ENCODE measurements at places on chromosomes 1 and 21.
A peak's percentile ranks its signal among the peaks of the same experiment; 100 is the strongest.

DNA sequence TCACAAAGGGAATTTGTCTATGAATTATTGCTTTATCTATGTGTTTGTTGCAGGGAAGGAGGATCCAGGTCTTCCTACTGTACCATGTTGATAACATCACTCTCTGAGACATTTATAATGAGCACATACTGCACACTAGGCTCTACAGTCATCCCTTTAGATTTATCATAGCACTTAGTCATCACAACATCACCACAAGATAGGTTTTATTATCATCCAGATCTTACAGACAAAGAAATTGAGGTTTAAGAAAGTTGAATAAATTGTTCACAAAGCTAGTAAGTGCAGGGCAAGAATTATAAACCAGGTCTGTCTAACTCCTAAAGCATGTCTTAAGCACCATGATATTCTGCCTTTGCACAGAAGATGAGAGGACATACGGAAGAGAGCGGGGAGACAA is 121.1 kb upstream of the ST6GALNAC5 start:
- DNase-seq, result no peak

DNA sequence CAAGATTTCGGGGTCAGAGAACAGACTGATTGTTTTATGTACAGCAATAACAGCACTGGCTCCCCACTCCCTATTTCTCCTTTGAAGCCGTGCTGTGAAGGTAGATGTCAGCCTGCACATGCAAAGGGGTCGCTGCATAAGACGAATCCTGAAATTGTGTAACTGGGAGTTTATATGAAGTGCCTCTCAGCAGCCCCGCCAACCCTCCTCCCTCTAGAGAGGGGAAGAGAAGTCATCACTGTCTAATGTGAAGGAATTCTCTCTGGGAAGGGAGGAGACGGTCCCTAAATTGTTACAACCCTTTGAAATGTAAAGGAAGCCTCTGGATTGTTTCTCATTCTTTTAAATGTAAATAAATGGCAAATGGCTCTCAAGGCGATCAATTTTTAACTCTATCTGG is 545.3 kb downstream of the PLA2G4A start:
- no peak for DNase-seq

- no peak for DNase-seq
Measured at GRCh38 chr1:92754000-92754718, 30.7 kb downstream of the EVI5 start.

DNA sequence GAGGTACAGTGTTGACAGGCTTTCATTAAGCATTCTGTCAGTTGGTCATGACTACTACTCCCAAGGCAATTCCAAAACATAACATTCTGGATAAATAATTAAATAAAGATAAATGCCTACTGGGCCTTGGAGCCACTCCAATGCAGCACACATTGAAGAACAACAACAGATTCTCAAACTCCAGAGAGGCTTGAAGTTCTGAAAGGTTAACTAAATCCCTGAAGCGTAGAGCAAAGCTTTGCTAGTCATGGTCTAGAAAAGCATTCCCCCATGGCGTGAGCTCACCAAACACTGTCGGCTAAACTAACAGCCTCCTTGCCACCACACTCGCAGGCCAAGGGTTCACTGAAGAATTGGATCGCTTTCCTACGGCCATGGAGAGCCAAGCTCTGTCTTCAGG is 268.0 kb downstream of the ATG4C start:
- DNase-seq, result no peak

DNA sequence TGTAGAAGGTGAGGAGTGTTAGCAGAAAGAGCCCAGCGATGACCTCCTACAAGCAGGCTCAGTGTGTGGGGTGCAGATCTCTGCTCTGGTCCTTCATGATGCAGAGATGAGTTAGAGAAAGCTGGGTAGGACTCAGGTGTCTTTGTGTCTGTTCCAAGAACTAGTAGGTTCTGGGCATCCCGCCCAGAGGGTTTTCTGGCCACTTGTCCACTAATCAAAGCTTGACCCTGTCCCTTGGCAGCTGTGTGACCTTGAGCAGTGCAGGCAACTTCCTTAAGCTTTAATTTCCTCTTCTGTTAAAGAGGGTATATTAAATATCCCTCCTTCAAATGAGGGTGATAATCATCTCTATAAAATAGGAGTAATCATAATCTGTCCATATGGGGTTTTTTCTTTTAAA is 54.7 kb upstream of the WNT4 start:
- no peak for DNase-seq

DNA sequence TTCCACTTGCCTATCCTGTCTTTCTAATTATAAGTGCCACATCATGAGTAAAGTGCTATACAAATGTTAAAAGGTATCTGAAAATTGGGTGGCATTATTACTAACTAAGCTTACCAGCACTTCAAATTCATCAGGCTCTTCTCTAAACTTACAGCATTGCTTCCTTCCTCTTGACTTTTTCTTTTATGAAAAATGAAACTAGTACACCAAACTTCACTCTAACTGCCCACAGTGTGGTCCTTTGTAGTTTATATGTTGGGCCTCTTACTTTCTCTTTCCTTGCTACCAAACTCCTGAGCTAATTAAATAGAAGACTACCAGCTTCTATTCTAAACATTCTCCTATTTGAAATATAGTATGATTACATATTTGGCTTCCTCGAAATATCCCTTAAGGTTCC is 81.8 kb downstream of the NOTCH2 start:
- no peak for DNase-seq

GRCh38 chr1:147700042-147701006 is 30.0 kb upstream of the ACP6 start:
- DNase-seq, result peak; percentile 8

- no peak for DNase-seq
Measured at GRCh38 chr1:192802406-192802805, 6.4 kb upstream of the RGS2 start.

DNA sequence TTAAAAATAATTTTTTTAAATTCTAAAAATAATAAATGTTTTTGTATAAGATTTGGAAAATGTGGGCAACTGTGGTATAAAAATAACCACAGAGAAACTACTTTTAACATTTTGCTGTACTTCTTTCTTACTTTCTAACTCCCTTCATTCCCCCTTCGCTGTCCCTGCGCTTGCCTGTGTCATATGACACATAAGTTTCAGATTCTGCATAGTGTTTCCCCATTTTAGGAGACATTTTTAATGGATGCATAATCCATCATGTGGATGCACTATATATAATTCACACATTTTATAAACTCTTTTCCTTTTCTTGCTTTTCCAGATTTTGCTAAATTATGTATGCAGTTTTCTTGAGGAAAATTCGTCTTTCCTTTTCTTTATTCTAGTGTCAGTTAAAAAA is 16.3 kb downstream of the ATG4C start:
- no peak for DNase-seq

DNA sequence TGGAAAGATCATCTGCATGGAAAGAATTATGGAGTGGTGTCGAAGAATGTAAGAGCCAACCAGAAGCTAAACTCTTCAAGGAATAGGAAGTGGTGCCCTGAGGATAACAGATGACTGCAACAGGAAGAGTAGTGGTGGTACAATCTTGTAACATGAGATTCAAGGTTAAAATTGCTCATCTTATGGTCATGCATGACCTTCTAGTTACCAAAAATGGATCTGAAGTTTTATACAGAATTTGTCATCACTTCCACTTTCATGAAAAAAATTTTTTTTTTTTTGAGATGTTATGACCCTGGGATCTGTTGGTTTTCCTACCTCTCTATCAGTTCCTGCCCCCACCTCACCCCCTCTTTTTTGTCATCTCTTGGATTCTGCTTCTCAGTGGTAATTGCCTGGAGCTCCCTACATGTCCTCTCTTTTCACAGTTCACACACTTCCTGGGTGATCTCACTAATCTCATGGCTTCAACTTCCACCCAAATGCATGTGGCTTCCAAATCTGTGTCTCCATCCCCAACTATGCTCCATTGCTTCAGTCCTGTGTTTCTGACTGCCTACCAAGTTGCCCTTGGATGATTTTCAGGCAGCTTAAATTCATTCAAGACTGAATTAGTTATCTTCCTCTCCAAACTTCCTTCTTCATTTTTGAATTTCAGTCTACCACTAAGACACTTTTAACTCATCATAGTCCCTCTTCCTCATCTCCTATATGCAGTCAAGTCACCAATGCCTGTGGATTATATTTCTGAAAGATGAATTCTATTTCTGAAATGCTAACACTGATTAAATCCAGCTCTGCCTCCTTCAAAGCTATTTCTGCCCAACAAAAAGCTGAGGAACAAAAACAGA is 48.4 kb downstream of the SLAMF6 start:
- no peak for DNase-seq

DNA sequence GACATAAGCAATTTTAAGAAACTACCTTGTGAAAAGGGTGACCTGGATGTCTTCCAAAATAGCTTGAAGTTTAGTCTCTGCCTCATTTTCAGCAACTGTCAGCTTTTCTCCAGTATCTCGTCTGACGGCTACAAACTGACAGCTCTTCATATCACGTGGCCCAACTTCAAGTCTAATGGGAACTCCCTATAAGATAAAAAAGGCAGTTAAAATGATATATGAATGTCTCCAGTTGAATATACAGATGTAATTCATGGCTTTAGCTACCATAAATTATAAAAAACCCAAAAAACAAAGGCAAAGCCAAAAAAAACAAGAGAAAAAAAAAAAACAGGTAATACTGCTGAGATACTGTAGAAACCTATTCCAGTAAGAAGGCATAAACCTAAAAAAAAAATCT is 44.9 kb upstream of the SLC30A10 start:
- DNase-seq, result no peak

DNA sequence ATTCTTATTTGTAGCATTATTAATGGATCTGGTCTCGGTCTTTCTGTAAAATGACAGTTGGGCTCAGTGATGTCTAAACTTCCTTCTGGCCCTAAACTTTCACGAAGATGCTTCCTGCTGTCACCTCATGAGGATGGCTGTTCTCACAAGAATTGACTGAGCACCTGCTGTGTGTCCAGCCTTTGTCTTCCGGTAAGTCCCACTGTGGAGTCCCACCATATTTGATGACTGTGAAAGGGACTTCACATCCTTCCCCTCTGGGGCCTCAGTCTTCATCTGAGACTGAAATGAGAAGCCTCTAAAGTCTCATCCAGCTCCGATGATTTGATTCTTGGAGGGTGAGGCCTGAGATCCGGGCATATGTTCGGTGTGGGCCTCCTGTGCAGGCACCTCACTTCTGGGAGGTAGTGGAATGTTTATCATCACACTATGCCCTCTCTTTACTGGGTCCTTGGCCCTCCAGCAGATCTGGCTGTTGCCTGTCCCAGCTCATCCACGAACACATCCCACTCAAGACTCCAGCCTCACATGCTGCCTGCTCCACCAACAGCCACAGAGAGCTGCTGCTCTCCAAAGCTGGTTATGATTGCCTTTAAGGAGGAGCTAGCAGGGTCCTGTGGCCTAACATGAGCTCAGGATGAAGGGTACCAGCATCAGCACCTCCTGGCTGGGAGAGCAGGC is 95.8 kb downstream of the KCNN3 start:
- no peak for DNase-seq

- DNase-seq, result no peak
Measured at GRCh38 chr1:178324003-178324402, 172.8 kb downstream of the CLEC20A start.

- DNase-seq, result no peak
Measured at GRCh38 chr1:207393610-207394009, 60.5 kb upstream of the CR2 start.

- DNase-seq, result no peak
Measured at GRCh38 chr1:19844731-19845495, 29.8 kb upstream of the RNF186 start.

DNA sequence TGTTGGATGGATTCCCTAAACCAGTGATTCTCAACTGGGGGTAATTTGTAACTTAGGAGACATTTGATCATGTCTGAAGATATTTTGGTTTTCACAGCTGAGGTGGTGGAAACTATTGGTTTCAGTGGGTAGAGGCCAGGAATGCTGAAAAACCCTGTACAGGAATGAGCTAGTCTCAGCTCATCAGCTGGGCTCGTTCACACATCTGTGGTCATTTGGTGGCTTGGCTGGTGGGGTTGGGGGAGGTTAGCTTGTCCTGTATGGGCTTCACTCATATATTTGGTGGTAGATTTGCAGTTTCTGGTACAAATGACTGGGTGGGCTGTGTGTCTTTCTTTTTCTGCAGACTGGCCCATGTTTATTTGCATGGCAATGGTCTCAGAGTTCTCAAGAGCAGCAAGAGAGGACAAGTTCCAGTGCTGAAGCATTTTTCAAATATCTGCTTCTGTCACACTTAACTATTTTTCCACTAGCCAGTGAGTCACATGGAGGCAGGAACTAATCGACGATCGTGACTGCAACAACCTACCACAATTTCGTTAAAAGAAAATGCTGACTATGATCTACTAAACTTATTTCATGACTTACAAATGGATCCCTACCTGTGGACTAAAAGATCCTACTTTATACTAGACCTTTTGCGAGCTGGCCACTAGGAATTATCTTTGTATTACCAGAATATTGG is 321.7 kb upstream of the PLXNA2 start:
- no peak for DNase-seq

DNA sequence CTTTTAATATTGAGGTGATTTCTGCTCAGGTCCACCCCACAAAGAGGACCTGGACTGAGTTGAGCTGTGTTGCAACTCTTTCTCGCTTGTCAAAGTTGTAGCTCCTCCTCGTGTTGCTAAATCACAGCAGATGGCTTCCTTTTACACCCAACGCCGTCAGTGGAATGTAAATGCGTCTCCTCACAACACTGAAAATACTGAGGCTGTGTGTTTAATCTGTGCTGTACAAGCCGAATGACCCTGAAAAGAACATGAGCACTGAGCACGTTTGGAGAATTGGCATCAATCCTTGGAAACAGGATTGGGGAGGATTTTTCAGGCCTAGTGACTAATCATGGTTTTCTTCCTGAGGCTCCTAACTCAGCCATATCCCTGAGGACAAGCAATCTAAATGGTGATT is 196.0 kb downstream of the CRB1 start:
- no peak for DNase-seq

DNA sequence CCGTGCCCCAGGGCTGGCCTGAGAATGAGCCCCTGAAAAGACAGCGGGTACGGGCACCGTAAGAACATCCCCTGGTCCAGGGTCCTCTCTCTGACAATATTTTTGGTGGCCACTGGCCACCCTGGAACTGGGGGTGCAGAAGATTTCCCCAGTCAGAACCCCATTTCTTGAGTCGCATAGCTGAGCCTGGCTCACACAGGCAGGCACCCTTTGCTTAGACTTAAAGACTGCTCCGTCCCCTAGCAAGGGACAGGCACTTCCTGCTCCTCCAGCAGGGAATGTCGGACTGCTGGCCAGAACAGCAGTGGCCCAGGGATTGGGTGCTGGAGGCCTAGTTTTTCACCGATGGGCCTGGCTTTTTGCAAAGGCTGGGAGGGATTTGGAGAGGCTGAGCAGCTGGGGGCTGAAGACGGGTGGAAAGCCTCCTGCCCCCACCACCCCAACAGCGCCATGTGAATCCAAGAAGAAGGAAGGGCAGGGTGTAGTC is 4.3 kb downstream of the OLIG2 start:
- no peak for DNase-seq

- no peak for DNase-seq
Measured at GRCh38 chr1:154772056-154772455, 98.0 kb downstream of the KCNN3 start.

Data from DMS79 (cell line).